HTR-8/SVneo (cell line): ENCODE measurements at places on chromosomes 3 and 15.

- DNase-seq = no peak
Observed at GRCh38 chr15:76200083-76200465, 111.2 kb downstream of the ETFA start.

GRCh38 chr3:40992023-40992422 lies 207.3 kb upstream of the CTNNB1 start:
- DNase-seq = no peak

DNA sequence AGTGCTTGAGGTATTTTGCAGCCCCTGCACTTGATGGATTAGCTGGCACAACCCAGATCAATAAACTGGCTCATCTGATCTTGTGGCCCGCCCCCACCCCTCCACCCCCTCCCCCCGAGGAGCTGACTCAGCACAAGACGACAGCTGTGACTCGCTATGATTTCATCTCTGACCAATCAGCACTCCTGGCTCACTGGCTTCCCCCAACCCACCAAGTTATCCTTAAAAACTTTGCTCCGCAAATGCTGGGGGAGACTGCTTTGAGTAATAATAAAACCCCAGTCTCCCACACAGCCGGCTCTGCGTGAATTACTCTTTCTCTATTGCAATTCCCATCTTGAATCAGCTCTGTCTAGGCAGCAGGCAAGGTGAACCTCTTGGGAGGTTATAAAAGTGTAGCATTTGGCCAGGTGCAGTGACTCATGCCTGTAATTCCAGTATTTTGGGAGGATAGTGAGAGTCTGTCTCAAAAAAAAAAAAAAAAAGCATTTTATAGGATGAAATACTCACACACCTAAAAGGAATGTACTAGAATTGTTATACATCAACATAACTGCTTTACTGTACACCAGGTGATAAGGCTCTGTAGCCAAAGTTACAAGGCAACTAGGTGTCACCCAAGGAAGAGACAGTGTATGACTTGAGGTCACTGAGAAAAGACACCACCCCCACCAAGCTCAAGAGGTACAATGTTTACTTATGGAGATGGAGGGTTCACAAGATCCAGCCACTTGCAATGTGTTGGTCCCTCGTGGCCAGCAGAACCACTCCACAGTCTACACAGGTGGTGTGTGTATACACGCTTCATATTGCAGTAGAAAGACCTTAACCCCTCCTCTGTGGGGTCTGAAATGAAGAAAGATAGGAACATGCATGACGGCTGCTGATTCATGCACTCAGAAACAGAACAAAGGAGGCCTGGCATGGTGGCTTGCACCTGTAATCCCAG lies 8.6 kb downstream of the ZNF445 start:
- DNase-seq = no peak

DNA sequence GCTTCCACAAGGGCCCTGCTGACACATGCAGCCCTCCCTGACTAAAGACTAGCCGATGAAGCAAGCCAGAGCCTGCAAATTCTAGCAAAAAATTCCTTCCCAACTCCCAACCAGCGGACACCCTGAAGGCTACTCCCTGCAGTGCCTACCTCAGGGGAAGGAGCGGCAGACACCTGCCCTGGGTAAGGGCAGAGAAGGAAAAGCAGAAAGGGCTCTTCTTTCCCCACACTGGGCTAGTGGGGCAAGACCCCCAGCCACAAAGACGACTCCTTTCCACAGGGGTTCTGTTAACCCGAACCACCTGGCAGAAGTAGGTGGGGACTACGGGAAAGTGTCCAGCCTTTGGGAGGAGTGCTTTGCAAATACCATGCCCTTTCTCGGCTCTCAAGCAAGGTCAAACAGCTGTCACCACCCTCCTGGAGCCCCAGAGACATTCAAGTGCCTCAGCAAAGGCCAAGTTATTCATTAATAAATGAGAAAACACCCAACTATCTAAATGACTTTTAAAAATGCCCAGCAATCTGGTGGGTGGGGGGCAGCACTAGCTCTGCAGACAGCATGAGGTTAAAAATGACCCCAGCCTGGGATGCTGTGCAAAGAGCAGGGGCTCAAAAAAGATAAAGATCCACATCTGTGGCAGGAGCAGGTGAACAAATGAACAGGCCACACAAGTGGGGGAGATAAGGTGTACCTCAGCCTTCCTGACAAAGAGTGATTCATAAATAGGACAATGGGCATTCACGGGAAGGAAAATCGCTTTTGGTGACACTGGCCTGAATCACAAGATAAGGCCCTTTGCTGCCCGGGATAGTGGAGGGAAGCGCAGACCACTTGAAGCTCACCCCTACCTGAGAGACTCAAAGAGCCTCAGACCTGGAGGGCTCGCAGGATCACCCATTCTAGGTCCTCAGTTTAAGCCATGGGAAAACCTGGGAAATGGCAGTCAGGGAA lies 33.0 kb downstream of the CCDC12 start:
- no peak for DNase-seq

- DNase-seq = no peak
Observed at GRCh38 chr3:8278448-8278847, 223.2 kb upstream of the LMCD1 start.

DNA sequence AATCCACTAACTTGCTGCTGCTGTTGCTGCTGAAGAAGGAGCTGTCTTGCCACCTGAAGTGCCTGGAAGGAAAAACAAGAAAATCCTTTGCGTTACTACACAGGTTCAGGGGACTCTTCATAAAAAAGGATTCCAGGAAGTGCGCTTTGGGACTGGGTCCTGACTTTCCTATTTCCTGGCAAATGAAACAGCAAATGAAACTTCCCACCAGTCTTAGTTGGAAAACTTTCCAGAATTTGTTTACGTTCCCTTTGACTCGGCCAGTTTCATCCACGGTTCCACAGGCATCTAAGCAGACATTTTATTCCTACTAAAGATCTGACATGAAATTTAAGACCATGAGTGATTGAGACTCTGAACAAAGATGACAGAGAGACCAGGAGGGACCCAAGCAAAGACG lies 471.0 kb downstream of the FOXP1 start:
- DNase-seq = no peak

GRCh38 chr15:86522721-86523120 lies 443.1 kb downstream of the AGBL1 start:
- DNase-seq = no peak

GRCh38 chr3:14210843-14211594 lies 32.4 kb downstream of the LSM3 start:
- peak; percentile 33 for DNase-seq

GRCh38 chr3:70989174-70989573 lies 594.4 kb downstream of the FOXP1 start:
- peak; percentile 5 for DNase-seq

- no peak for DNase-seq
Observed at GRCh38 chr3:24485511-24485910, 9.1 kb downstream of the THRB start.

- no peak for DNase-seq
Observed at GRCh38 chr15:66679657-66680108, 22.4 kb upstream of the SMAD6 start.

GRCh38 chr15:41775651-41776050 lies 1.4 kb downstream of the MAPKBP1 start:
- DNase-seq = no peak

GRCh38 chr3:74518610-74519009 lies 95.8 kb downstream of the CNTN3 start:
- DNase-seq = no peak

DNA sequence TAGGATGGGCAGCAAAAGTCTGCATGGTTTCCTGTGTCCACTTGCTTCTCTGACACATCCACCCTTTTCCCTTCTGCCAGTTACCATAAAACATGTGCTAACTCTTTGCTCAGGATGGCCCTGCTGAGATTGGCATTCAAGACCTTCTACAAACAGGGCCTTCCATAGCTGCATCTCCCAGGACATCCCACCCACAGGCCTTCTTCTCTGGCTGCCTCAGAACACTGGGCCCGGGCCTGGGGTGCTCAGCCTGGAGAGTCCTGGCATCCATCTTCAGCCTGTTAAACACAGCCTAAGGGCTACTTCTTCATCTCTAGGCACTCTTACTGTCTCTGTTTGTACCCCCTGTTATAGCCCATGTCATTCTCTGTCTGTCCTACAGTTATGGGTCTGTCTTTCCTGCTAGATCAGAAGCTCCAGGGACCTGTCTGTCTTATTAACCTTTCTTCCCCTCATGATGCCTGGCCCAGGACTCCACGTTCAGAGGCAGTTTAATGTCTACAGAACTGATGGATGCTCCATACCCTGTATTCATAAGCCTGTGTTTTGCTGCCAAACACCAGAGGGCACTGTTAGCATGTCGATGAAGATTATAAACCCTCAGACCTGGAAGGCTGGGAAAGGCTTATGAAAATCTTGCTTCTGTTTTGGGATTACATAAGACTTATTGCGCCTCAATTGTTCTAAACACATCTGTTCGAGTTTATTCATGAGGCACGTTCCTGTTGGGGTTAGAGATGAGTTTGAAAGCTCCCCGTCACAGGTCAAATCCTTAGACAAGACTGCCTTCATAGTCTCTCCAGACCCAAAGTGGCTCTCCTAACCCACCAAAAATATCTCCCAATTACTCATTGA lies 16.5 kb downstream of the SEMA3G start:
- DNase-seq = peak; percentile 63
